ENCODE measurements at places on chromosomes 4 and X.

DNA sequence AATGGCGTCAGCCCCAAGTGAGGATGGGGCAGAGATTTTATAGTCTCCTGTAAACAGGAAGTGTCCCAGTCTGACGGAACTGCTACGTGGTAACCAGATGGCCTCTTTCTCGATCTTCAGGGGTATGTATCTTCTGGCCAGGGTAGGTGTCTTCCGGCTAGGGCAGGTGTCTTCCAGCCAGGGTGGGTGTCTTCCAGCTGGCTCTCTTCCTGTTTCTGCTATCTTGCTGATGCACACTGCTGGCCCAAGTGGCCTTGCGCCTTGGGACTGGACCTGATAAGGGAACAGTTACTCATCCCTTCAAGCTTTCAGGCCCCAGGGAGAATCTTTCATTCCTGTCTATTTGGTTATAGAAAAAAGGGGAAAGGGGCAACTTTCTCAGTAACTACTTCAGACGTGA lies 178.7 kb upstream of the MAGEE2 start:
- DNase-seq: no peak

DNA sequence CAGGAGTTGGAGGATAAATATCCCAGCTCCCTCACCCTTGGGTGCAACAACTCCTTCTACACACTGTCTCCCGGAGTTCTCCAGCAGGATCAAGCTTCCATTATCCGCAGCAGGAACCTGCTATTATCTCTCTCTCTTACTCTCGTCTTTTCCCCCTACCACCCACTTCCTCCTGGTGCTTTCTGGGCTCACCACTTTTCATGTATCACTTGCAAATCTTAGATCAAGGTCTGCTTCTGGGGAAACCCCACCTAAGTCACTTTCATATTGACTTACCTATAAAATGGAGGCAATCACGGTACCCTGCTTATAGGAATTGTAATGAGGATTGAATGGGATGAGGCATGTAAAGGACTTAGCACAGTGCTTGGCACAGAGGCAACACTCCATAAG lies 589.5 kb downstream of the BCOR start:
- DNase-seq: no peak

DNA sequence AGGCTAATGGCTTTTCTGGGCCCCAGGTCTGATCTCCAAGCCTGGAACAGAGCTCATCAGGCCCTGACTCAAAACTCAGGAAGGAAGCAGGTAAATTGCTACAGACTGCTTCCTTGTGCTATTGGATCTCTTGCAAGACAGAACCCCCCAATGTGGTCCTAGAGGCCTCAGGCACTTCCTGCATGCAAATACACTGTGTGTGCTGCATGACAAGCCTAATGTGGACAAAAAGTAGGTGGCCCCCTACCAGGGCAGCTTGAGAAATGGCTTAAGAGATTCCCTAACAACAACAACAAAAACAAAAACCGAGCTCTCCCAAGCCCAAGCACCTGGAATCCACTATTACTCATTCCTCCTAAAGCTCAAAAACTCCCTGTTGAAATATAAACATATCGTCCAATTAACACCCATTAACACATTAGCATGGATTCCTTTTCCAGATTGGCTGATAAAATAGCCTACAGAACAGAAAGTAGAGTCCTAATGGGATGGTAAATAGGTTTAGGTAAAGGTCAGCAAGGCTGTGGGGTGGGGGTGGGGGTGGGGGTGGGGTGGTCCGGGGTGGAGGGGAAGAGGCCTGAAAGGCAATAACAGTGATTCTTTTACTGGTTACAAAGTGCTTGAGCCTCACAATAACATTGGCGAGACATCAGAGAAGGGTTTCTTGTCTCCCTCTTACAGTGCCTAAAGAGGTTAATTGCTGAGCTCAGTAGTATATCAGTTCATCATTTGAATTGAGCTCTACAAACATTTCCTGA lies 24.1 kb upstream of the FGF16 start:
- peak; percentile 48 for DNase-seq

DNA sequence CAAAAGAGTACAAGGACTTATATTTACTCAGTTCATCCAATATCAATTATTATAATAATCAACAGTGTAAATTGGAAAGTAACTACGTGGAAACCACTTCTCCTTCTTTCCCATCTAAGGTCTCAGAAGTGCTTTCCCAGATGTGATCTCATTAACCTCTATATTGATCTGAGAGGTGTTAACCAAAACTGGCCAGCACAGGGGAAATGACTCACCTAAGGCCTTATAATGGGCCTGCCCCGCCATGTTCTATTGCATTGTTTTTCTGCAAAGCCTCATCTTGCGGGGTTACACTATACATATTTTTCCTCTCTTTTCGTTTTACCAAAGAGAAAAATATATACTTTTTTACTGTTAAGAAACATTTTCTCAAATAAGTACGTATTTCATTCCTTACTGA lies 20.5 kb downstream of the RAB40A start:
- DNase-seq: no peak

- no peak for DNase-seq
Measured at GRCh38 chrX:78624962-78625909, 33.9 kb downstream of the RTL3 start.

DNA sequence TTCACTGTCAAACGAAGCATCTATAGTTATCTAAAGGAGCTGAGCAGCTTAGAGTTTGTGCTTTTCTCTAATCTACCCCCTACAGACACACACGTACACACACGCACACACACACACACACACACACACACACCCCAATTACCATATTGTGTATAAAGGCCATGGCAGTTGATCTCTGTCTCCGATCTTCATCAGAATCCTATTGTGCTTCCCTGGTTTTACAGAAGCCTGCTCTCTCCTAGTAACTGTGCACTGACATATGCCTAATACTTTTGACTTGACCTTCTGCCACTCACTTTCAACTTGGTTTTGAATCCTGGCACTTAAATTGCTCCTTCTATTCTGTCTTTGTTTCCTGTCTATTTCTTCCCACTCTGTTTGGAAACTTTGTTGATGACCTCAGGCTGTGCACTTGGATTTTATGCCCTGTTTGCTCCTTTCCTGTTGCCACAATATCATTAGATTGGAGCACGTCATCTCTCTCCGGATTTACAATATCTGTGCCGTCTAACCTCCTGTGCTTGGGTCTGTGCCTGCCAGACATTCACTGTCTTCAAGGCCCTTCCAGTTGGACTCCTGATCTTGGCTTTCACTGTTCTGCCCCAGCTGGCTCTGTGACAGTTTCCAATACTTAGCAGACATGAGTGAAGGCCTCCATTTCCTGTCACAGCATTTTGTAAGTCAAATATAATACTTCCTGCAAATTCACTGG lies 928.1 kb downstream of the FAT4 start:
- DNase-seq: no peak

- DNase-seq: no peak
Measured at GRCh38 chr4:213971-214370, 89.7 kb downstream of the ZNF718 start.
